Epithelial cell of proximal tubule (primary cell): ENCODE measurements at places on chromosomes 3 and 15. TPM values are rescaled to one million over a fixed set of nuclear protein-coding genes. Genes with fewer than 3 reads are reported as not detected.

The SPINK8 gene
- total RNA-seq = not detected in 2 replicates

The AMIGO3 gene
- 0.07 and 0.86 TPM in 2 replicates for total RNA-seq

The ROBO1 gene
- total RNA-seq = 19.4 and 21.6 TPM in 2 replicates

GRCh38 chr15:74301583-74302361 lies 65.6 kb downstream of the CCDC33 start:
- DNase-seq = no peak

DNA sequence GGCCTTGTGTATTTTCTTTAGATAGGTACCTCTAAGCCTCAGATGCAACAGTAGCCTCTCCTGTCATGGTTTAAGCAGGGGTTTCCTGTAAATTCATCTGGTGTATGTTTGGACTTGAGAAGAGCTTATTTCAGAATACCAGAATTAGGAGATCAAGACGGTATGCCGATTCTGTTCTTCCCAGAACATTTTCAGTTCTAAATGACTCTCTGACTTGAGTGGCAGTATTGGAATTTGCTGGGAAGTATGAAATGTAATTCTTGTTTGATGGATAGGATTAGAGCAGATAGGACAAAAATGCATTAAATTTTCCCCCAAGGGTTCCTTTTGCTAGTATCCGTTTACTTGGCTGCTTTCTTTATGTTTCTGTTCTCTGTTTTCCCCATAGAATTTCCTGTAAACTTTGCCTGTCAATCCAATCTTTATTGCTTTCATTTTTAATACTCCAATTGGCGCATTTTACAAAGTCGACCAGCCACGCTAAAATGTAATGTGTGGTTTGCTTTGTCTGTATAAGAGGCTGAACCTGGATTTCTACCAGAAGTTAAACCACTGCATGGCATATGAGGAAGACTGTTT lies 612.2 kb downstream of the RBMS3 start:
- no peak for DNase-seq

DNA sequence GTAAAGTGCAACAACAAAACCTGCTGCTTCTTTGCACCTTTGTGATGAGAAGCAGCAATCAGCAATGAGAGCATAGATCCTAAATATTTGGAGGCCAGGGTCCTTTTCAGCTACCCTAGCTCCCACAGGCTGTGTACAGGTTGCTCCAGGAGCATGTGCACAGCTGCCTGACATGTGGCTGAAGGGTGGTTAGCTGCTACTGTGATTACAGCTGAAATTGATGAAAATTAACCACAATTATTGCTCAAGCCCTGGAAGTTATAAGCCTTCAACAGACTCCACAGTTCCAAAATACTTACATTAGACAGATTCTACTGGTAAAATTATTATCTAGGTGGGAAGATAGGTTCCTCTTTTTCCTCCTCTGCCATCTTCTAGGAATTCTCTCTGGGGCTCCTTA lies 28.5 kb downstream of the COMMD2 start:
- DNase-seq = no peak

GRCh38 chr3:172580680-172581401 lies 57.6 kb upstream of the TNFSF10 start:
- DNase-seq = no peak

GRCh38 chr3:135100366-135100765 lies 305.3 kb downstream of the EPHB1 start:
- no peak for DNase-seq

- no peak for DNase-seq
Measured at GRCh38 chr15:51088585-51088984, 6.1 kb downstream of the TNFAIP8L3 start.

GRCh38 chr15:66738116-66738515 lies 36.1 kb downstream of the SMAD6 start:
- DNase-seq = no peak
